Tibial nerve (tissue), 4 donors: ENCODE measurements at places on chromosomes 16 and 17. TPM values are rescaled to one million over a fixed set of nuclear protein-coding genes. Genes with fewer than 3 reads are reported as not detected.
A peak's percentile ranks its signal among the peaks of the same experiment; 100 is the strongest.

Gene FBXL16
- 4.6 TPM for total RNA-seq

DNA sequence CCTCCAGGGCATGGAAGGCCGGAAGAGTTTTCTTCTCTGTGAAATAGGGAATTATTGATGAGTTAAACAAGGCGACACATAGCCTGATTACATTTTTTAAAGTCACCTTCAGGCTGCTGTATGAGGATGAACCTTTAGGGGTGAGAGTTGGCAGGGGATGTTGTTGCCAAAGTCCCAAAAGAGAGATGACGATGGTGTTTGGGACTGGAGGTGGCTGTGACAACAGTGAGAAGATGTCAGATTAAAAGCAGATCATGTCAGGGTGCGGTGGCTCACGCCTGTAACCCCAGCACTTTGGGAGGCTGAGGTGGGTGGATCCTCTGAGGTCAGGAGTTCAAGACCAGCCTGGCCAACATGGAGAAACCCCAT lies 16.8 kb upstream of the ASGR2 start:
- no peak overlapping the region for H3K4me3 ChIP-seq
- peaks cover 55% of the 10 kb centered on the region for H3K27me3 ChIP-seq

DNA sequence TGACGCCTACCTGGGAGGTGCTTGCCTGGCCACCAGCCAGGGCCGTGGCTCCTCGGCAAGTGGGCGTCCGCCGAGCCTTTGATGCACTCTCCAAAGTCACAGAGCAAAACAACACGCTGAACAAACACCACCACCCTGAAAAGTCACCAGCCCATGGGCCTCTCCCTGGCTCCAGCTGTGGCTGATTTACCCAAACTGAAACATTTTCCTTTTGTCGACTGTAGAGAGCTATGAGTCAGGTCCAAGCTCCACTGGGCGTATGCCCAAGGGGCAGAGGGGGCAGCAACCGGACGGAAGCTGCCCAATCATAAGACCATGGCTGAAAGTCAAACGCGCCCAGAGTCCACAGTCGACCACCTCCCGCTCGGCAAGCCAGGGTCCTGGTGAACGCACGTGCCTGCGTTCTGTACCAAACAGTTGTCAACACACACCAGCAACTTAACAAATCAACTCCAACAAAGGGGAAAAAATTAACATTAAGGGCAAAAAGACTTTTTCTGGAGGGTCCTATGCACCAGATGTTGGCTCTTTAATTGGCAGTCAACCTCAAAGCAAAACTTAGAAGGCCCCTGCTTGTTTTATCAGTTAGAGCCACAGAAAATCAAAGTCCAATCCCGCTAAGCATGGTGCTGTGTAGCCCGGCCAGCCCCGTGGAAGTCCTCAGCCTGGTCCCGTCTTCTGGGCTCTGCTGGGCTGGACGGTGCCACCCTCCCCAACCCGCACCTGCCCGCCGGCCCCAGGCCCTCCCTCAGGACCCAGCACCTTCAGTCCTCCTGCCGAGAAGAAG lies 47.3 kb downstream of the TBC1D16 start:
- no peaks in the 10 kb centered on the region for H3K27me3 ChIP-seq
- H3K36me3 ChIP-seq, result no peaks in the 10 kb centered on the region
- H3K4me1 ChIP-seq, result peaks cover 62% of the 10 kb centered on the region
- DNase-seq, result no peak
- H3K27ac ChIP-seq, result no peak overlapping the region

Gene NSRP1
- 55.5 TPM for total RNA-seq

Gene DNAH17
- total RNA-seq, result under 0.01 TPM

Gene GRAP
- total RNA-seq, result 4.6 TPM

Gene HIC1
- 27.6 TPM for total RNA-seq

Gene NECAB2
- total RNA-seq, result 0.90 TPM

- H3K27me3 ChIP-seq, result no peaks in the 10 kb centered on the region
- DNase-seq, result no peak
- H3K36me3 ChIP-seq, result no peaks in the 10 kb centered on the region
- no peaks in the 10 kb centered on the region for H3K4me1 ChIP-seq
- H3K27ac ChIP-seq, result no peak overlapping the region
Observed at GRCh38 chr17:44842748-44843147, 4.9 kb upstream of the HIGD1B start.

GRCh38 chr17:78142119-78142861 lies 3.9 kb upstream of the C17orf99 start:
- no peak overlapping the region for H3K4me3 ChIP-seq
- no peak for DNase-seq
- no peak overlapping the region for H3K27ac ChIP-seq
- no peaks in the 10 kb centered on the region for H3K36me3 ChIP-seq
- H3K27me3 ChIP-seq, result no peaks in the 10 kb centered on the region
- H3K4me1 ChIP-seq, result peaks cover 8% of the 10 kb centered on the region

GRCh38 chr17:19867079-19867328 lies 732 bp downstream of the ULK2 start:
- peaks cover 18% of the 10 kb centered on the region for H3K36me3 ChIP-seq
- no peaks in the 10 kb centered on the region for H3K27me3 ChIP-seq
- peak; percentile 56 for DNase-seq
- no peaks in the 10 kb centered on the region for H3K4me1 ChIP-seq

GRCh38 chr17:50053654-50053960 lies 2.3 kb upstream of the ITGA3 start:
- H3K4me1 ChIP-seq, result peaks cover 24% of the 10 kb centered on the region
- H3K4me3 ChIP-seq, result no peak overlapping the region
- H3K27ac ChIP-seq, result no peak overlapping the region
- DNase-seq, result no peak
- H3K27me3 ChIP-seq, result no peaks in the 10 kb centered on the region

- H3K4me1 ChIP-seq, result peaks cover 13% of the 10 kb centered on the region
- peaks cover 31% of the 10 kb centered on the region for H3K36me3 ChIP-seq
- DNase-seq, result no peak
- no peak overlapping the region for H3K4me3 ChIP-seq
Observed at GRCh38 chr17:6573982-6574686, 17.8 kb upstream of the PITPNM3 start.

- H3K36me3 ChIP-seq, result no peaks in the 10 kb centered on the region
- DNase-seq, result no peak
- peaks cover 50% of the 10 kb centered on the region for H3K27me3 ChIP-seq
- no peak overlapping the region for H3K4me3 ChIP-seq
- no peak overlapping the region for H3K27ac ChIP-seq
Observed at GRCh38 chr17:36730857-36731490, 129.6 kb downstream of the MRM1 start.

- peaks cover 66% of the 10 kb centered on the region for H3K36me3 ChIP-seq
- H3K4me1 ChIP-seq, result no peaks in the 10 kb centered on the region
- H3K27ac ChIP-seq, result no peak overlapping the region
- DNase-seq, result no peak
- no peaks in the 10 kb centered on the region for H3K27me3 ChIP-seq
Observed at GRCh38 chr16:71930013-71930563, 34.8 kb downstream of the IST1 start.

DNA sequence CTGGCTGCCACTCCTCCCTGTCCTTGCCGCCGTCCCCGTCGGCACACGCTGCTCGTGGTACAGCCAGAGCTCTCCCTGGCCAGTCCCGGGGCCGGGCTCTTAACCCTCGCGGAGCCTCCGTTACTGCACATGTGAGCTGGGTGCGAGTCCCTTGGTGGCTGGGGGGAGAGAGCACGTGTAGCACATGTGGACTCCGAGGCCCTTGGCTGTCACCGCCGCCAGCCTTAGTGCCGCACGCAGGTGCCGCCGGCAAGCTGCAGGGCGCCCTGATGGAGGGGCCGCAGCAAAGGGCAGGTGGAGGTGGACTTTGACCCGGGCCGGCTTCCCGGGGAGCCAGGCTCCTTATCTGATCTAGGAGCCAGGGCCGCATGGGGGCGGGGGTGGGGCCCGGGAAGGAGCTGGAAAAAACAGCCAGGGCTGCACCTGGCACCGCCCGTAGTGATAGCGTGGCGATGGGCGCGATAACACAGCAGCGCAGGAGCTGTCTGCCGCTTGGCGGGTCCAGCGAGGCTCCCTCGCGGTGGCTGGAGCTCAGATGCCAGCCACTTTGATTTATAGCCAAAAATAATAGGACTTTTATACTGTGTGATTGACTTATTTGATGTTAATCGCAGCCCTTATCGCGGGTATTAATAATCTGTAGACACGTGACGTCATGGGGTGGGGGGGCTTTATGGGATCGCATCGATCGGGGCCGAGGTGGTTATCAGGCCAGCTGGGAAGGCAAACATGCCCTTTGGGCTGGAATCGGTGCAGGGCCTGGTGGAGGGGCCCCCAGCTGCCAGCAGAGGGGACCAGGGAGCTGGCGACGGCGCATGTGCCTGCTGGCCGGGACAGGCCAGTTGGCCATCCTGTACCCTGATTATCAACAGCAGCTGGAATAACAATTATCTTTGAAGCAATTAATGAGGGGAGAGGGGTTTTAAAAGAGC lies 35.1 kb downstream of the ZFPM1 start:
- H3K27ac ChIP-seq, result no peak overlapping the region
- no peak for DNase-seq
- no peaks in the 10 kb centered on the region for H3K4me1 ChIP-seq
- H3K4me3 ChIP-seq, result no peak overlapping the region
- no peaks in the 10 kb centered on the region for H3K27me3 ChIP-seq

Gene UQCRC2
- 95.1 TPM for total RNA-seq

GRCh38 chr16:53779186-53779585 lies 75.2 kb downstream of the FTO start:
- no peak overlapping the region for H3K4me3 ChIP-seq
- no peaks in the 10 kb centered on the region for H3K36me3 ChIP-seq
- no peaks in the 10 kb centered on the region for H3K4me1 ChIP-seq
- no peak for DNase-seq

- no peaks in the 10 kb centered on the region for H3K4me1 ChIP-seq
- no peak overlapping the region for H3K4me3 ChIP-seq
- H3K27ac ChIP-seq, result no peak overlapping the region
- DNase-seq, result no peak
Observed at GRCh38 chr17:79396696-79397095, 214.2 kb downstream of the RBFOX3 start.

GRCh38 chr16:10668322-10669045 lies 26.2 kb downstream of the TEKT5 start:
- DNase-seq, result no peak
- no peaks in the 10 kb centered on the region for H3K4me1 ChIP-seq
- H3K27ac ChIP-seq, result no peak overlapping the region
- no peaks in the 10 kb centered on the region for H3K27me3 ChIP-seq

- H3K27ac ChIP-seq, result no peak overlapping the region
- no peaks in the 10 kb centered on the region for H3K4me1 ChIP-seq
- no peak overlapping the region for H3K4me3 ChIP-seq
- no peaks in the 10 kb centered on the region for H3K27me3 ChIP-seq
Observed at GRCh38 chr17:3729881-3730280, 6.2 kb downstream of the HASPIN start.

Gene HSD11B2
- 2.9 TPM for total RNA-seq

Gene PTGES3L
- total RNA-seq, result not detected

Gene CDH3
- total RNA-seq, result 3.8 TPM

GRCh38 chr16:5557966-5558365 lies 460.4 kb upstream of the EEF2KMT start:
- no peak for DNase-seq
- no peaks in the 10 kb centered on the region for H3K4me1 ChIP-seq
- no peak overlapping the region for H3K4me3 ChIP-seq
- no peaks in the 10 kb centered on the region for H3K36me3 ChIP-seq

Gene KRT27
- not detected for total RNA-seq

DNA sequence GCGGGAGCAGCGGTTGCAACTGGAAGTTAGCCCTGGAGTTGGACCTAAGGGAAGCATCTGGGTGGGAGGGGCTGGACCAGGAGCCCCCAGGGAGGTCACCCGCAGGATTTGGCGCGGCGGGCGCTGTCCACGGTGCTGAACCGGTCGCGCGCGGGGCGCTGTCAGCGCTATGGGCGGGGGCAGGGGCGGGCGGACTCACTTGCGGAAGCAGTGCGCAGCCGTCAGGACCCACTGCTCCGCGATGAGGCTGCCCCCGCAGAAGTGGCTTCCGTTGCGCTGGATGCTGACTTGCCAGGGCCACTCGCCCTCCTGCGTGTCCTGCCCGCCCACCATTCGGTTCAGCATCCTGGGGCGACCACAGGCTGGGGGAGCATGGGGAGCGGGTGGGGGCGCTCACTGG lies 4.5 kb downstream of the PRSS27 start:
- peak; percentile 25 for DNase-seq
- H3K4me3 ChIP-seq, result no peak overlapping the region
- no peak overlapping the region for H3K27ac ChIP-seq

Gene TBC1D3C
- total RNA-seq, result not detected

DNA sequence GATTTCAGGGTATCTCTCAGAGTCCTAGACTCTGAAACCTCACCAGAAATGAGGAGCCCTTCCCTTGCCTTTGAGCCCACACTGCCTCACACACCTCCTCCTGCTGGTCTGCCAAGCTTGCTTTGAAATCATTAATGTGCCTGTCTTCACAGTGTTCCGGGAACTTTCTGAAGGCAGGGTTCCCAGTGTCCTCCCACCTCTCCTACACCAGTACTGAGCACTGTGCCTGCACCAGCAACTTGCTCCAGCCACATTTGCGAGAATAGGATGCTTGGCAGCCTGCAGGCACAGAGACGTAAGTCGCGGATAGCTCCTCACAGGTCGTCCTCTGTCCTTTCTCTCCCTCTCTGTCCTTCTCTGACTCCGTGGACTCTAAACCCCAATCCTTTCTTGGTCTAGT lies 408.4 kb upstream of the EEF2KMT start:
- H3K4me1 ChIP-seq, result no peaks in the 10 kb centered on the region
- H3K4me3 ChIP-seq, result no peak overlapping the region
- H3K27me3 ChIP-seq, result no peaks in the 10 kb centered on the region
- H3K36me3 ChIP-seq, result no peaks in the 10 kb centered on the region
- DNase-seq, result no peak

Gene CDC6
- total RNA-seq, result 0.20 TPM

GRCh38 chr17:79721993-79722671 lies 8.6 kb upstream of the ENPP7 start:
- peaks cover 3% of the 10 kb centered on the region for H3K27me3 ChIP-seq
- no peaks in the 10 kb centered on the region for H3K36me3 ChIP-seq
- H3K4me1 ChIP-seq, result no peaks in the 10 kb centered on the region
- no peak overlapping the region for H3K27ac ChIP-seq
- no peak overlapping the region for H3K4me3 ChIP-seq
- no peak for DNase-seq

GRCh38 chr17:66152756-66153155 lies 39.2 kb downstream of the CEP112 start:
- no peak for DNase-seq
- no peak overlapping the region for H3K4me3 ChIP-seq
- no peaks in the 10 kb centered on the region for H3K4me1 ChIP-seq
- H3K27ac ChIP-seq, result no peak overlapping the region
- H3K36me3 ChIP-seq, result no peaks in the 10 kb centered on the region
- H3K27me3 ChIP-seq, result no peaks in the 10 kb centered on the region

DNA sequence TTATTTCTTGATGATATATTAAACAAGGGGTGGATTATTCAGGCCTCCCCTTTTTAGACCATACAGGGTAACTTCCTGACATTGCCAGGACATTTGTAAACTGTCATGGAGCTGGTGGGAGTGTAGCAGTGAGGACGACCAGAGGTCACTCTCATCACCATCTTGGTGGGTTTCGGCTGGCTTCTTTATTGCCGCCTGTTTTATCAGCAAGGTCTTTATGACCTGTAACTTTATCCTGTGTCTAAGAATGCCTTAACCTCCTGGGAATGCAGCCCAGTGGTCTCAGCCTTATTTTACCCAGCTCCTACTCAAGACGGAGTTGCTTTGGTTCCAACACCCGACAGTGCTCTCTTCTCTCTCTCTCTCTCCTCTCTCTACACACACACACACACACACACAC lies 221.9 kb downstream of the C16orf95 start:
- no peak overlapping the region for H3K4me3 ChIP-seq
- no peaks in the 10 kb centered on the region for H3K36me3 ChIP-seq
- H3K4me1 ChIP-seq, result no peaks in the 10 kb centered on the region
- H3K27me3 ChIP-seq, result no peaks in the 10 kb centered on the region
- no peak overlapping the region for H3K27ac ChIP-seq

- H3K4me3 ChIP-seq, result no peak overlapping the region
- H3K27ac ChIP-seq, result no peak overlapping the region
- no peaks in the 10 kb centered on the region for H3K36me3 ChIP-seq
- DNase-seq, result no peak
Observed at GRCh38 chr17:56826611-56827414, 6.9 kb downstream of the C17orf67 start.
